ENCODE measurements at places on chromosomes 6 and 20.

DNA sequence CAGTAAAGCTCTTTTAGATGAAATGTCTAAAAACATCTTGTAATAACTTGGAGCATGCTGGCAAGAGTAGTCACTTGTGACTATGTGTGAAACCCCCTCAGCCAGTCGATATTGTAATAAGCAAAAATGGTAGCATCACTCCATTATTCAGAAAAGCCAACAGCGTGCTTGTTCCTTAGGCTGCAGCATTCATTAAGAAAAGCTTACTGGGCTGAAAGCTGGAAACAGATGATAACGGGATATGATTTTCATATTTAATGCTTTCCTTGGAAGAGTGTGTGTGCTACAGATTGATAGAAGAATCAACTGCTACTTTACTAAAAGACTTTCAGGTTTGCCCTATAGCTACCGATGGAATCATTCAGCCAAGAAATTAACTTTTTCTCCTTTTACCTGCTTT lies 20.3 kb downstream of the KIZ start:
- no peaks in the 10 kb centered on the region for H3K27me3 ChIP-seq
- no peak overlapping the region for H3K27ac ChIP-seq
- no peak for DNase-seq
- H3K4me1 ChIP-seq, result no peaks in the 10 kb centered on the region
- no peaks in the 10 kb centered on the region for H3K36me3 ChIP-seq

- no peak overlapping the region for H3K27ac ChIP-seq
- peak overlapping the region; percentile 87 for H3K4me3 ChIP-seq
- H3K27me3 ChIP-seq, result peaks cover 21% of the 10 kb centered on the region
- no peaks in the 10 kb centered on the region for H3K36me3 ChIP-seq
- DNase-seq, result no peak
- H3K4me1 ChIP-seq, result peaks cover 15% of the 10 kb centered on the region
Measured at GRCh38 chr6:90294008-90294511, 2.6 kb downstream of the BACH2 start.

GRCh38 chr6:41049955-41050354 lies 3.0 kb upstream of the APOBEC2 start:
- H3K4me1 ChIP-seq, result peaks cover 89% of the 10 kb centered on the region
- no peak for DNase-seq
- no peaks in the 10 kb centered on the region for H3K27me3 ChIP-seq
- peak overlapping the region; percentile 96 for H3K27ac ChIP-seq
- H3K36me3 ChIP-seq, result no peaks in the 10 kb centered on the region

- DNase-seq, result no peak
- no peaks in the 10 kb centered on the region for H3K36me3 ChIP-seq
- no peaks in the 10 kb centered on the region for H3K27me3 ChIP-seq
Measured at GRCh38 chr6:6074190-6074589, 67.5 kb upstream of the NRN1 start.

DNA sequence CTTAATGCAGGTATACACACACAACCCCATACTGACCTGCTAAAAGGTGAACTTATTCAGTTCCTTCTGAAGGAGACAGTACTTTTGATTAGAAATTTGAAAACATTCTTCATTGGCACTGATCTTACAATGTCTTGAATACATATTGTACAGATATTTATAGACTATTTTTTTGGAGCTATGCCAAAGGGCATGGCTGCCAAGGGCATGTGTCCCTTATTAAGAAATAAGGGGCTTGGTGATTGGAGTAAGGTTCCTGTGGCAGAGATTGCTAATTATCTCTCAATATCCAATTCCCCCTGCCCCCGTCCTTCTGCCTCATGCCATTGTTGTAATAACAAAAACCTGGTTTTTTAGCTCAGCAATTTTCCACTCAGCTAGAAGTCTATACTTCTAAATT lies 355.9 kb downstream of the FARS2 start:
- no peaks in the 10 kb centered on the region for H3K36me3 ChIP-seq
- H3K27ac ChIP-seq, result no peak overlapping the region
- no peak overlapping the region for H3K4me3 ChIP-seq
- no peaks in the 10 kb centered on the region for H3K27me3 ChIP-seq
- no peak for DNase-seq

Measured in cardiac muscle cell (in vitro differentiated cells and primary cell).